DND-41 (cell line): ENCODE measurements at places on chromosomes 12 and 14.

- no peak for DNase-seq
Observed at GRCh38 chr14:32698831-32699230, 239.8 kb upstream of the NPAS3 start.

DNA sequence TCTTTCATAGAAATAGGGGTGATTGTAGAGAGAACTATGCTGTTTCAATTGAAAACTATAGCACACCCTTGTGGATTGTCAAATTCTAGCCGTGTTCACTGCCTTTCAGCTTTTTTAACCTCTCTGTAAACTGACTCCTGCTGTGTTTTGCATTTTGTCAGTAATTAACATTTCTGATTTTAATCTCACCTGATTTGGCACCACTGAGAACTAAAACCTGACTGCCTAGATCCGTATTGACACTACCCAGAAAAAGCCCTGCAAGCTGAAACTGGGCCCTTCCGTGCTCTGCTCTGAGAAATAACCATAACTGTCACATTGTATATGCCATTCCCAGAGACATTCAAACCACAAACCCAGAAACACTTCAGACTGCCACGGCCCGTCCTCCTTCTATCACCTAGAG, 26.6 kb upstream of the ETV6 start:
- DNase-seq = no peak

DNA sequence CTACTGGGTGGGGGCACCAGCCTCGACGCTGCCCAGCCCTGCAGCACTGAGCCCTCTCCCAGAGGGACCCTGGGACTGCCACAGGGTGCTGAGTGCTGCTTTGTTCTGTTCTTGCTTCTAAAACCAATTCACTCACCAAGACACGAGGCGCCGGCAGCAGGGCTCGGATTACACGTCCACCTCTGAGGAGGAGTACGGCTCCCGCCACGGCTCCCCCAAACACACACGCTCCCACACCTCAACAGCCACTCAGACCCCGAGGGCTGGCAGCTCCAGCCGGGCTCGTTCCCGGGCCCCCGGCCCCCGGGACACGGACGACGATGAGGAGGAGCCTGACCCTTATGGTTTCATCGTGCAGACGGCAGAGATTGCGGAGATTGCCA, 24.3 kb downstream of the CEP170B start:
- DNase-seq = no peak

DNA sequence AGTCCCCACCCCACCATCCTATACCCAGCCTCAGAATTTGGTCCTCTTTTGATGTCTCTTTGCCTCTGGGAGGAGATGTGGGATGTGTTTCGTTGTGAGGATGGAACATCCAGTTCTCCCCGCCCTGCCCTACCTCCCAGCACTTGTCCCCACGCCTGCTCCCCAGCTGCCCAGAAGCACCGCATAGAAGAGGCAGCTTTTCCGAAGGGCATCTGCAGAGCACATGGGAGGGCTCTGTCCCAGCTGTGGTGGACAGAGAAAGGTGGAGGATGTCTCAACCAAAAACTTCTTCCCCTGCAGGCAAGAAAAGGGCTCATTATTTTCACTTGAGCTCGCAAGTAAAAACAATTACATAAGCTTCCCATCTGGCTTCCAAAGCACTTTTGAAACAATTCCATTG, 302.6 kb downstream of the PCNX1 start:
- DNase-seq = no peak

DNA sequence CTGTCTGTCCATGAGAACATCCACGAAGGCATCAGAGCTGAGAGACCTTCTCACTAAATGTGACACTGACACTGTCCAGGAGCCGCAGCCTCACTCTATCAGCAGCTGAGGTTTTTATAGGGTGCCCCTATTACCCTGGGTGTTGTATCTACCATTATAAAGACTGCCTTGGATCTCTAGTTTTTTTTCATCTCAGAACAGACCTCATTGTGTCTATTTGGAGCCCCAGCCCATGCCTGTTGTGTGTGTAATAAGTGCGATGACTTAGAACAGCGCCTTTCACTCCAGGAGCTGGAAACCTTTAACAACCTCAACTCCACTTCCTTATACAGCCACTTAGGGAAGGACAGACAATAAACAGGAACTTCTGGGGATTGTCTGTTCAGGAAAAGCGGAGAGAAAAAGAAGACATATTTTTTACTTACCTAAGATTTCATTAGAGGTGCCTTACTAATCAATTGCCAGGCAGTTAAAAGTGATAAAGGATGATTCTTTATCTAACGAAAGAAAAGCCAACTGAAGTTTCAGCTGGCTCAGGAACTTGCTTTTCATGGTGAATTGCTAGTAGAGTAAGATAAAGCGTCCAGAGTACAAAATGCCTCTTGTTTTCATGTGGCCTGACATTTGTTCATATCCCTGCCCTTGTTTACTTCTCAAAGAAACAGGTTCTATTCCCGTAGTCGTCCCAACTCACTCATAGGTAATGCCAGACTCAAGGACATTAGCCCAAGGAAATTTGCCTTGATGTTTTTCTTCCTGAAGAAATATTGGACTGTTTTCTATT, 420.6 kb downstream of the RAD51B start:
- DNase-seq = no peak

- no peak for DNase-seq
Observed at GRCh38 chr12:7162691-7163114, 26.8 kb upstream of the PEX5 start.

DNA sequence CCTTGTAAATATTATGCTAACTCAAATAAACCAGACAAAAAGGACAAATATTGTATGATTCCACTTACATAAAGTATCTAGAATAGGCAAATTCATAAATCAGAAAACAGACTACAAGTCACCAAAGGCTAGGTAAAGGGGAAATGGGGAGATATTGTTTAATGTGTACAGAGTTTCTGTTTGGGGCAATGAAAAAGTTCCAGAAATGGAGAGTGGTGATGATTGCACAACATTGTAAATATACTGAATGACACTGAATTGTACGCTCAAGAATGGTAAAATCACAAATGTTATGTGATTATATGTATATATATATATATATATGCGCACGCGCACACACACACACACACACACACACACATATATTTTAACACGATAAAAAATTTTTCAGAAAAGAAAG, 182.5 kb downstream of the SLC2A13 start:
- DNase-seq = no peak

DNA sequence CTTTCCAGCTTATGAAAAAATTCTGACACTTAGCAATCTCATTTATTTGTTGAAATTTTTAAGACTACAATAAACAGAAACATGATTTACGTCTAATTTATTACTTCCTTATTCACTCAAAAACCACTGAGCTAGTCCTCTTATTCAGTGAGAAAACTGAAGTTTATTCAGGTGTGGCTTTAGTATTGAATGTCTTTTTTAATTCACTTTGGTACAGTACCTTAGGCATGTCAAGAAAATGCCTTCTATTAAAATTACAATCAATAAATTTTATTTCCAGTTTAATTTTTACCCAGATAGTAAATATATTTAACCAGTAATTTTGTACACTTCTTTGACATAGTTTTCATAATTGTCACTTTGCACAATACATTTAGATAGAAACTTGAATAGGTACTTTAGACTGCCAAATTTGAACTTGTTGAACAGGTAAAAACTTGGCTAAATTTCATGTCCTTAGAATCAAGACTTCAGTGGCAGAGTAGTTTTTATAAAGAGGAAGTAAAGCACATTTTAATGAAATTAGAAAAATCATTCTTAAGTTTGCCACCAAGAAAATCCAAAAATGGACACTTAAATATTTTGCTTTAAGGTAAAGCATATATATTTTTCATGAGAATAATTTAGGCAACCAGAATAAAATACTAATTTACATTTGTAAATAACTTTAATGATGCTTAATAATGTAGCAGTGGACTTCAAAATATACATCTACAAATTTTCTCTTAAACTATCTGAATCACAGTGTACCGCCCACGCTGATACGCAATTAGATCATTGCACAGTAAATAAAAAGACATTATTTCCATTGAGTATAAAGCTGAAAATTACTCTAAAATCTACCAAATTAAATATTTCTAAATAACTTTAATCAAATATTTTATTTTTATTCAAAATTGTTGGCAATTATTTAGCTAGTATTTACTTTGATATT, 159.1 kb downstream of the RASSF9 start:
- DNase-seq = no peak

GRCh38 chr12:114697741-114698565, 14.0 kb upstream of the TBX3 start:
- DNase-seq = no peak

DNA sequence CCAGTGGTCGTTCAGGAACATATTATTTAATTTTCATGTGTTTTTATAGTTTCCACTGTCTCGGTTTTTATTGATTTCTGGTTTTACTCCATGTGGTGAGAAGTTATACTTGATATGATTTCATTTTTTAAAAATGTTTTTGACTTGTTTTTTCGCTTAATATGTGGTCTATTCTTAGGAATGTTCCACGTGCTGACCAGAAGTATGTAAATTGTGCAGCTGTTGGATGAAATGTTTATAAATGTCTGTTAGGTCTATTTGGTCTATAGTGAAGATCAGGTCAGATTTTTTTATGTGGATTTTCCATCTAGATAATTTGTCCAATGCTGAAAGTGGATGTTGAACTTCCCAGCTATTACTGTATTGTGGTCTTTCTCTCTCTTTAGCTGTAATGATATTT, 433.8 kb upstream of the MIS18BP1 start:
- no peak for DNase-seq

DNA sequence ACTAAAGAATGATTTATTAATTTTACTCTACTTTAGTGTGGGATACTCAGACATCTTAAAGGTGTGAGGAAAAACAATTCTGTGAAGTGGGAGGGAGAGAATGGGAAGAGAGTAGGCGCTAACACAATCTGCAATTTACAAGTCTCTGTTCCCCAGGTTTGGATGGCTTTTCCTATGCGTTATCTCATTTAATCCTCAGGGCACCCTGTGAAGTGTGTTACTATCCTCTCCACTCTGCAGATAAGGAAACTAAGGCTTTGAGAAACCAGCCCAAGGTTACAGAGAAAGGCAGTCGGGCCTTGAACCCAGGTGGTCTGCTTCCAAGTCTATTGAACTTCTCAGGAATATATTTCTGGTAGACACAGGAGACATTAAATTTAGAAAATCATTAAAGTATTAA, 36.2 kb upstream of the TUBA1C start:
- no peak for DNase-seq

DNA sequence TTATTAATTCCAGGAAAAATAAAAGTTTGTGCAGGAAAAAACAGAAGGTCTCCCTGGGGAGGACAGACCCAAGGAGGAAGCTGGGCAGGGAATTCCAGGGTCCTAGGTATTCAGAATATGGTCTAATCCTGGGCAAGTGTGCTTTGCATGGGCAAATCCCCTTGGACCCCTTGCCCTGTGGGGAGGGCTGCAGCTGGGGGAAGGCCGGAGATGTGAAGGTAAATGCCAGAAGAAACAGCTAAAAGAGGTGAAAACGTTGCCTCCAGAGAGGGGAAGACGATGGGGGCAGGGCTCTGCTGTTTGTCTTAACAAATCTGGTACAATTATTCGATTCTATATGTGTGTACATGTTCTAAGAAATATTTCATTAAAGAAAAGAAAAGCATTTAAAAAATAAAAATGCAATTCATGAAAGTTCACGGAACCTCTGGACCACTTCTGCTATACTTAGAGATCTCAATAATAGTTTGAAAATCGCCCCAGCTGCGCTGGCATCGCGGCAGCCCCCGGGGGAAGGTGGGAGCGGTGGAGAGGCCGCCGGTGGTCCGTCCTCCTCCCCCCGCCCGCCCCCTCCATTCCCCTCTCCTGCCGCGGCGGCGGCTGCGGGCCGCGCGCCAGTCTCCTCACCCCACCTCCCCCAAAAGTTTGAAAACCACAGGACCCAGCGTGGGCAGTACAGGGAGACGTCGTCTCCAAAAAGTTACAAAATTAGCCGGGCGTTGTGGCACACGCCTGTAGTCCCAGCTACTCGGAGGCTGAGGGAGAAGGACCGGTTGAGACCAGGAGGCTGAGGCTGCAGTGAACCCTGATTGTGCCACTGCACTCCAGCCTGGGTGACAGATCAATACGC, 1.5 kb upstream of the PRPF40B start:
- DNase-seq = peak; percentile 16

- DNase-seq = no peak
Observed at GRCh38 chr12:84355561-84355960, 557.0 kb downstream of the SLC6A15 start.

- no peak for DNase-seq
Observed at GRCh38 chr12:108093209-108093608, 35.9 kb upstream of the WSCD2 start.

GRCh38 chr14:89349171-89350008, 67.6 kb downstream of the FOXN3 start:
- peak; percentile 33 for DNase-seq

- DNase-seq = no peak
Observed at GRCh38 chr14:33026850-33027430, 88.3 kb downstream of the NPAS3 start.

GRCh38 chr14:26132061-26132645, 465.7 kb downstream of the NOVA1 start:
- no peak for DNase-seq

GRCh38 chr12:5043589-5044419, at the start of gene KCNA5:
KCNA5 (plus strand) TSS chr12:5043879; CDS start chr12:5044148, 269 bp downstream.
- peak; percentile 10 for DNase-seq

DNA sequence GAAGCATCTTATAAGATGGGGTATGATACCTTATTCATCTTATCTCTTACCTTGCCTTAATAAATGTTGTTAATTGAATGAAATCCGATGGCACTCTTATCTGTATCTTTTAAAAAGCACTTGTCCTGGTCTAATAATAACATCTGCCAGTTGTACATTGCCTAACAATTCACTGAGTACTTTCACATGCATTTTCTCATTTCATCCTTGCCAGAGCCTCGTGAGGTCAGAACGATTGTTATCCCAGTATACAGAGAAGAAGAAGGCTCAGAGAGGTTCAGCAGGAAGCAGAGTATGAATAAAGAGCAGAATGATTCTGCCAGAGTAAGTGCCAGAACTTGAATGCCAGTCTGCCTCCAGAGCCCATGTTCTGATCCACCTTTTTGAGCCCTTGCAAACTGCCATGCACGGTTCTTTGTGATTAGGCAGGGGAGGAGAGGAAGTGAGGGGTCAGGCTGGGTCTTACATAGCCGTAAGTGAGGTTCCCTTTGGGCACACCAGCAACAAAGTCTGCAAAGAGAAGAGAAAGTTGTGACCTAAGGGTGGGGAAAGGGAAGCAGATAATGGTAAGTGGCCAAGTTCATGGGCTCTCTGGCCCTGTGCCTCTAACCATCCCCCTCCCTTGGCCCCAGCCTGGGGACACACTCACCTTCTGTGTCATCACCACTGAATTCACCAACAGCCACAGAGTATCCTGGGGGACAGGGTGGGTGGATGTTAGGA, 11.7 kb downstream of the ITGA5 start:
- DNase-seq = no peak

- no peak for DNase-seq
Observed at GRCh38 chr14:58887931-58888330, 250.2 kb downstream of the DACT1 start.

GRCh38 chr14:58129208-58129607, 22.8 kb downstream of the ARMH4 start:
- DNase-seq = no peak

DNA sequence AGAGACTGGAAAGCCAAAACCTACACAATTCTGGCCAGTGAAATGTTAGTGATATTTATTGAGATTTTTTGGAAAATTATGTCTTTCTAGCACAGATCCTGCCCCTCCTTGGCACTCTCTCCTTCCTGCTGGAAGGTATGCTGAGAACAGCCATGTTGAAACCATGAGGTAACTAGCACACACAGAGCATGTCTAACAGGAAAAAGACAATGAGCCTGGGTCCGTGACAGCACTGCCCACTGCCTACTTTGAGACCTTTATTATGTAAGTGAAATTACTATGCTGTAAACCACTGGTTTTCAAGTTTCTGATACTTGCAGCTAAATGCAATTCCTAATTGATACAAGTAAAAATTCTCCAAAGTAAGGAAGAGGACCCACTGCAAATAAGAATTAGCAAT, 81.6 kb upstream of the SINHCAF start:
- no peak for DNase-seq
